Uterus (tissue), 4 donors: ENCODE measurements at places on chromosomes 16 and 17. TPM values are rescaled to one million over a fixed set of nuclear protein-coding genes. Genes with fewer than 3 reads are reported as not detected.
A peak's percentile ranks its signal among the peaks of the same experiment; 100 is the strongest.

Gene KRT20
- 0.83 TPM for total RNA-seq

DNA sequence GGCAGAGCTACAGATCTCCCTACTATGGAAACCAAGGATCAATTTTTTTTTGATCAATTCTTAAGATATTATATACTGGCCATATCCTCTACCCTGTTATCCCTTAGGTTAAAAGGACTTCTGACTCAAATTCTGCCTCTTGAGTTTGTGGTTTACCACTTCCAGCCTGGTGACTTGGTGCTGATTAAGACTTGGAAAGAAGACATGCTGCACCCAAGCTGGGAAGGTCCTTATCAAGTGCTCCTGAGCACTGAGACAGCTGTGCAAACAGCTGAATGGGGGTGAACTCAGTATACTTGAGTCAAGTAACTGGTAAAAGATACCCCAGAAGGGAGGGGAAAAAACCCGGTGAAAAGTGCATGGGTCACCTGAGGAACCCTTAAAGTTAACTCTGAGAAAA is 20.5 kb upstream of the SPACA3 start:
- H3K27ac ChIP-seq, result no peak overlapping the region
- H3K4me3 ChIP-seq, result no peak overlapping the region
- DNase-seq, result no peak
- H3K36me3 ChIP-seq, result no peaks in the 10 kb centered on the region

DNA sequence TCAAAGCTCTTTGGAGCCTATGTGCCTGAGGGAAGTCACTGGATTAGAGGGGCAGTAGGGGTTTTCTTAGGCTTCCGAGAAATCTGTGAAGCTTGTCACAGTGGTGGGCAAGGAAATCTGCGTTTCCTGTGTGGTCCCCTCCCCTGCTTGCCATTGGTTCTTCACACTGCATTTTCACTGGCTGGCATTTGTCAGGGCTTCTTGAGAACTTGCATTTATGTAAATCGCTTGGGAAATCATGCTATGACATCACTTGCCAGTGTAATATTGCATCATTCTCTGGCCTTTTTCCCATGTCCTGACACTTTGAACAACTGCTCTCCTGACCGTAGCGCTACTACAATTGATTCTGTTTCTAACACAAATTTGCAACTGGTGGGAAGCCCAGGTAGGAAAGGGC is 1.8 kb downstream of the CACNG3 start:
- no peaks in the 10 kb centered on the region for H3K27me3 ChIP-seq
- no peak overlapping the region for H3K27ac ChIP-seq
- no peak overlapping the region for H3K4me3 ChIP-seq
- no peak for DNase-seq

DNA sequence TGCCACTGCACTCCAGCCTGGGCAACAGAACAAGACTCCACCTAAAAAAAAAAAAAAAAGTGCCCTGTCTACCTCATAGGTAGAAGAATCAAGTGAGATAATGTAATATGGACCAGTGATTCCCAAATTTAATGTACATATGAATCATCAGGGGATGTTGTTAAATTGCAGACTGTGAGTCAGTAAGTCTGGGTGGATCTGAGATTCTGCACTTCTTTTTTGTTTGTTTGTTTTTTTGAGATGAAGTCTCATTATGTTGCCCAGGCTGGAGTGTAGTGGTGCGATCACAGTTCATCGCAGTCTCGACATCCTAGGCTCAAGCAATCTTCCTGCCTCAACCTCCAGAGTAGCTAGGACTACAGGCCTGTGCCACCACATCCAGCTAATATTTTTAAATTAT is 31.6 kb downstream of the HOXB1 start:
- H3K36me3 ChIP-seq, result no peaks in the 10 kb centered on the region
- no peaks in the 10 kb centered on the region for H3K4me1 ChIP-seq
- no peak overlapping the region for H3K27ac ChIP-seq
- no peak overlapping the region for H3K4me3 ChIP-seq

DNA sequence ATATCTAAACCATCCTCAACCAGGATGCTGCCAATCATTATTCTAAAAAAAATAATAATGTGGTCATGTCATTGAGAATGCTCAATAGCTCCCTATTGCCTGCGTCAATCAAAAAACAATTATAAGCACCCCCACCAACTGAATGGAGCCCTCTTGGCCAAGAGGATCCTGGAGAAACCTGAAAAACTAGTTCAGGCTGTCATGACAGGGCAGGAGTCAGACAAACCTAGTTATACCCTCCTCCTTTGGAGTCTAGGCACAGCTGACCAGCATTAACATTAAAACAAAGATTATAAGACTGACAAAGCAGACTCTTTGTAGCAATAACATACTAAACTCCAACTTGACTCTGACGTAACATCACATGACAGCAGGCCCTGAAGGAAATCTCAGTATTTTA is 119.2 kb upstream of the CCL2 start:
- DNase-seq, result no peak
- no peaks in the 10 kb centered on the region for H3K27me3 ChIP-seq
- no peaks in the 10 kb centered on the region for H3K4me1 ChIP-seq
- H3K27ac ChIP-seq, result no peak overlapping the region
- H3K36me3 ChIP-seq, result no peaks in the 10 kb centered on the region

Gene COX10
- 7.8 TPM for total RNA-seq

Gene TM4SF5
- not detected for total RNA-seq

Gene ADAD2
- total RNA-seq, result not detected

DNA sequence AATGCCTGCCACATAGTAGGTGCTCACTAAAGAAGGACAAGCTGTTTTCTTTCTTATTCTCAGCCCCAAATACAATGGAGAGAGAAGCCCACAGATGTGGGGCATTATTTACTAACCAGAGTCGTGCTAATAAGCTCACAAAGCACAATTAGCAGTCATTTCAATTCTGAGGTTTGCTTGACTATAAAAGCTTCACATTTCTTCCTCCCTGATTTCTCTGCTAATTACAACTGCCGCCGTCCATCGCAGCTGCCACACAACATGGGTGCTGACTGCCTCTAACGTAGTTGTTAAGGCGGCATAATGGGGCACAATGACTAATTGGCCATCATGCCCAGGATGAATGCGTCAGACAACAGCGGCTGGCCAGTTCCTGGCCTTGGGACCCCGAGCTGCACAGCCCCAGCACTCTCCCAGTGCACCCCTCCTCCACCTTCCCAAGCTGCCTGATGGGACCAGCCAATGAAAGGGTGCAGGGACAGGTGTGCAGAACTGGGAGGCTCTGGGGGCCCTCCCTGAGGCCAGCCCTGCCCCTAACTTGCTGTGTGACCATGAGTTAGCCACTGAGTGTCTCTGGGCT is 109.2 kb downstream of the CCT6B start:
- DNase-seq, result no peak
- no peak overlapping the region for H3K4me3 ChIP-seq
- no peak overlapping the region for H3K27ac ChIP-seq
- H3K4me1 ChIP-seq, result no peaks in the 10 kb centered on the region

DNA sequence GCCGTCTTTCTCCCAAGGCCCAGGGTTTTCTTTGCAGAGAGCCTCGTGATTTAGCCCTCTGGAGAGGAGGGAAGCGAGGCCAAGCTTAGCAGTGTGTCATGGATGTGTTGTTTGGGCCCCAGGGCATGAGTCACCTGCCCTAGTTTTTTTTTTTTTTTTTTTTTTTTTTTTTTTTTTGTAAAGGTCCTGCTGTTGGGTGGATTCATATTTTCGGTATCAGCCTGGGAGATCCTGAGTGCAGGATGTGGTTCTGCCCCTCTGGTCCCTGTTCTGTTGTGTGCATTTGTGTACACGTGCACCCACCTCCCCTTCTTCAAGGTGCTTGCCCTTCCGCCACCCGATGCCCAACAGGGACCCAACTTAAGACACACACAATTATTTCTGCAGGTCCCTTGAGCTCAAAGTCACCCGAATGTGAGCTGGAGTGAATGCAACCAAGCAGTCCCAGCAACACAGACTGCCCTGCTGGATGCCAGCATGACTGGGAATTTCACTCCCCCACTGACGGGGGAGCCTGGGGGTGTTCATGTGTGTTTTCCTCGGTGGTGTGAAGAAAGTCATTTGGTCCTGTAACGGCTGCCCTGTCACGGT is 265.8 kb upstream of the TNRC6C start:
- no peak overlapping the region for H3K4me3 ChIP-seq
- H3K36me3 ChIP-seq, result no peaks in the 10 kb centered on the region
- no peaks in the 10 kb centered on the region for H3K4me1 ChIP-seq
- H3K27me3 ChIP-seq, result no peaks in the 10 kb centered on the region

- peak; percentile 69 for DNase-seq
- H3K4me3 ChIP-seq, result no peak overlapping the region
- no peaks in the 10 kb centered on the region for H3K4me1 ChIP-seq
- H3K36me3 ChIP-seq, result no peaks in the 10 kb centered on the region
Measured at GRCh38 chr16:57084257-57084770, 8.1 kb upstream of the CPNE2 start.

GRCh38 chr17:79490530-79490929 is 120.3 kb downstream of the RBFOX3 start:
- no peak for DNase-seq
- H3K4me3 ChIP-seq, result no peak overlapping the region
- no peaks in the 10 kb centered on the region for H3K36me3 ChIP-seq
- H3K27me3 ChIP-seq, result no peaks in the 10 kb centered on the region

GRCh38 chr17:66652840-66653507 is 181.9 kb upstream of the CACNG5 start:
- H3K27me3 ChIP-seq, result no peaks in the 10 kb centered on the region
- H3K27ac ChIP-seq, result no peak overlapping the region
- no peak overlapping the region for H3K4me3 ChIP-seq
- no peaks in the 10 kb centered on the region for H3K4me1 ChIP-seq
- no peaks in the 10 kb centered on the region for H3K36me3 ChIP-seq
- no peak for DNase-seq

DNA sequence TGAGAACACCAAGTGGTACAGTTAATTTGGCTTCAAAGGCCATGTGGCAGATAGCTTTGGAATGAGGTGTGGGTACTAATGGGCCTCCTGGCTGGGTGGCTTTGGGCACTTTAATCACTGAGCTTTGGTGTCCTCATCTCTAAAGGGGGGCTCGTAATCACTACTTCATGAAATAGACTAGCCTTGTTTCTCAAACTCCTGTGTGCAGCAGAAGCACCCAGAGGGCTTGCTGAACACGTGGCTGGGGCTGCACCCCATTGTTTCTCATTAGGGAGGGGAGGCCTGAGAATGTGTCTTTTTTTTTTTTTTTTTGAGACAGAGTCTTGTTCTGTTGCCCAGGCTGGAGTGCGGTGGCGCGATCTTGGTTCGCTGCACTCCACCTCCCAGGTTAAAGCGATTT is 5.8 kb downstream of the EPN2 start:
- DNase-seq, result no peak
- peaks cover 17% of the 10 kb centered on the region for H3K4me1 ChIP-seq
- H3K4me3 ChIP-seq, result no peak overlapping the region
- peak overlapping the region; percentile 31 for H3K27ac ChIP-seq
- no peaks in the 10 kb centered on the region for H3K36me3 ChIP-seq

Gene SLC47A1
- 17.4 TPM for total RNA-seq

GRCh38 chr17:3029213-3029913 is 34.0 kb downstream of the OR1D5 start:
- H3K27ac ChIP-seq, result no peak overlapping the region
- H3K4me1 ChIP-seq, result no peaks in the 10 kb centered on the region
- no peaks in the 10 kb centered on the region for H3K36me3 ChIP-seq
- H3K27me3 ChIP-seq, result no peaks in the 10 kb centered on the region

GRCh38 chr16:680967-681745 is 946 bp downstream of the STUB1 start:
- no peak for DNase-seq
- H3K4me3 ChIP-seq, result peak overlapping the region; percentile 82
- H3K4me1 ChIP-seq, result no peaks in the 10 kb centered on the region
- H3K36me3 ChIP-seq, result no peaks in the 10 kb centered on the region
- H3K27ac ChIP-seq, result peak overlapping the region; percentile 96
- no peaks in the 10 kb centered on the region for H3K27me3 ChIP-seq

Gene MYH8
- total RNA-seq, result not detected

Gene ARL17B
- total RNA-seq, result 5.6 TPM

Gene GCGR
- not detected for total RNA-seq

DNA sequence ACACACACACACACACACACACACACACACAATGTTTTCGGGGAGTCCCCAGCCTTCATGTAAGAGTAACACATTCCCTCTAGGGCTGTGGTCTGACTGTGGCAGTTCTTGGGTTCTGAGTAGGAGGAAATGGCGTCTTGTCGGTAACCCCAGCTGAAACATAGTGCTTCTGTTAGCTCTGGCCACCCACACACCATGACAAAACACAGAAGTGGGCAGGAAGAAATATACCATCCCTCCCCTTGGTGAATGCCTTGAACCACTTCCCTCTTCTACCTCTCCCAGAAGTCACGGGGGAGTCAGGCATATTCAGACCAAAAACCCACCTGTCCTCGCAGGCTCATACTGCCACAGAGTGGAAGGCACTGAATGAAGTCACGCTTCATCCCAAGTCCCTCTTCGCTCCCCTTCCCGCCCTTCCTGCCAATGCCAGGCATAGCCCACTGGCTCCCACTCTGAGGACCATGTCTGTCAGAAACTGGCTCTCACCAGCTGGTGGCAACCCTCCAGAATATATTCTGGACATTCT is 11.5 kb downstream of the SLC35B1 start:
- peaks cover 3% of the 10 kb centered on the region for H3K4me1 ChIP-seq
- DNase-seq, result no peak
- H3K4me3 ChIP-seq, result no peak overlapping the region
- H3K36me3 ChIP-seq, result no peaks in the 10 kb centered on the region
- H3K27ac ChIP-seq, result no peak overlapping the region

DNA sequence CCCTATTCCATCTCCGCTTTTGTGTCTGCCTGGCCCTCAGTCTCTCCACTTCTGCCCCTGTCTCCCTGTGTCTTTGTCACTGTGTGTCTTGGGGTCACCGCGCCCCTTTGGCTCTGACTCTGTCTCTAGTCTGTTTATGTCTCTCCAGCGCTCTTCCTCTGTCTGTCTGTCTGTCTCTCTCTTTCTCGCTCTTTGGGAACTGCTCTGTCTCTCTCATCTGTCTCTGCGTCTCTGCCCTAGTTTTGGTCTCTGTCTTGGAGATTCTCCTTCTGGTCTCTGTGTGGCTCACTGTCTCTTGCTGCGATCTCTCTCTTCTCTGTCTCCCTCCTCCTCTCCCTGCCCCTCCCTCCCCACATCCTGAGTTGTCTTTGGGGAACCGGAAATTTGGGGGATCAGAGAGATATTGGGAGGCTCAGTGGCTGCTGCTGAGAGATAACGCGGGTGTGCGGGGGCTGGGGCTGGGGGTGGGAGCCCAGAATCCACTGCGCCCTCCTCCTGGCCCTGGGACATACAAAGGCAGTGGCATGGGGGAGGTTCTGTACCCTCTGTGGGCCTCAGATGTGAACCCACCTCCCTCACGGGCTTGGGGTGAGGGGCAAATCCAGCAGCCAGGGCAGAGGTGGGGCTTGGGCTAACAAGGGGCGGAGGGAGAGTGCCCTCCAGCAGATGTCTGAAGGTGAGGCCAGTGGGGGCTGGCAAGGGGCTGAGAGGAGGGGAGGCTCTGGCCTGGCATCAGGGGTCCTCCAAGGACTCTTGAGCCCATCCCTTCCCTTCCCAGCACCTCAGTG is 24.4 kb downstream of the LAT start:
- H3K27me3 ChIP-seq, result no peaks in the 10 kb centered on the region
- H3K36me3 ChIP-seq, result no peaks in the 10 kb centered on the region
- H3K4me3 ChIP-seq, result no peak overlapping the region

- no peak overlapping the region for H3K27ac ChIP-seq
- no peak overlapping the region for H3K4me3 ChIP-seq
- no peaks in the 10 kb centered on the region for H3K4me1 ChIP-seq
- H3K36me3 ChIP-seq, result no peaks in the 10 kb centered on the region
Measured at GRCh38 chr16:26665166-26665939, 401.4 kb upstream of the C16orf82 start.

GRCh38 chr17:72812823-72813222 is 279.7 kb downstream of the SLC39A11 start:
- no peak overlapping the region for H3K4me3 ChIP-seq
- H3K36me3 ChIP-seq, result no peaks in the 10 kb centered on the region
- H3K27me3 ChIP-seq, result no peaks in the 10 kb centered on the region
- H3K4me1 ChIP-seq, result no peaks in the 10 kb centered on the region
